ENCODE measurements at places on chromosomes 16 and 17.
A peak's percentile ranks its signal among the peaks of the same experiment; 100 is the strongest.

- DNase-seq = no peak
Observed at GRCh38 chr17:43126911-43127290, 1.7 kb upstream of the BRCA1 start.

GRCh38 chr16:4666537-4667202 lies 26.7 kb upstream of the NUDT16L1 start:
- DNase-seq = no peak

DNA sequence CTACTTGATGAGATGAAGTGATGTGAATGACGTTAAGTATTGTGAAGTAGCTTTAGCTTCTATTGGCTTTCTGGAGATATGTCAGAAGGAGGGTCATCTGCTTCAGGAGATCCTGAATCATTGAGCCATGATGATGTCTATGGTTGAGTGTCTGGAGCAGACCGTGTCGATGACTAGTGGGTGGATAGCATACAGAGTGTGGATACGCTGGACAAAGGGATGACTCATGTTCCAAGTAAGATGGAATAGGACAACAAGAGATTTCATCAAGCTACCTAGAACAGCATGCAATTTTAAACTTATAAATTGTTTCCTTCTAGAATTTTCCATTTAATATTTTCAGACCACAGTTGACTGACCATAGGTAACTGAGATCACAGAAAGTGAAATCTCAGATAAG lies 116.1 kb upstream of the RBBP6 start:
- DNase-seq = no peak

DNA sequence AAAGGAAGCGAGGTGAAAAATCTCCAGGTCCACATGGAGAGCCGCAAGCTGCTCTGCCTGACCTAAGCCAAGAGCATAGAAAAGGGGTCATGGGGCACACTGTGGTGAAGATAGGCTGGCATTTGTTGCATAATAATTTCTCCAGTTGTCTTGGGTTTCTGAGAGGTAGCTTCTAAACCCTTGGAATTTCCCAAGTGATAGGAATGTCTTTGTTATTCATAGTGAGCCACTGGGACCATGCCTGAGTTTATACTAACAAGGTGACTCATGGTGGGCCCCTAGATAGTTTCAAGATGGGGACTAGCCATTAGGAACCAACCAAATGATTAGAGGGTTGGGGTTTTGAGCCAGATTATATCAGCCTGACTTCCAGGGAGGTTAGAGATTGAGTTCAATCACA lies 25.6 kb downstream of the SOST start:
- peak; percentile 91 for DNase-seq

DNA sequence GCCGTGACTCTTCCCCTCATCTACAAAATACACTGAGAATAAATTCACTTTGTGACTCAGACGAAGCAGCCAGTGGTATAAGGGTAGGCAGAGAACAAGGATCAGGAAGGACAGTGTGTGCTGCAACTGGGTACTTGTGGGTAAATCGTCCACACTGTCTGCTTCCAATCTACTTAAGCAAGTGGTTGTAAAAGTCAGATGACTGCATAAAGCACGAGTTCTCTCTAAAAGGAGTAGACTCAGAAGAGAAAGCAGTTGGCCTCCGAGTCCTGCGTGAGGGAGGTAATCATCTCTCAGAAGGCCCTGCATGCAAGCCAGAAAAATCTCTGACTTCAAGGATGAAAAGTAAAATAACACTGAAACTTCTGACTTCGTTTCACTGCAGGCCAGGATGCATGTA lies 43.1 kb downstream of the ANKFY1 start:
- DNase-seq = no peak

DNA sequence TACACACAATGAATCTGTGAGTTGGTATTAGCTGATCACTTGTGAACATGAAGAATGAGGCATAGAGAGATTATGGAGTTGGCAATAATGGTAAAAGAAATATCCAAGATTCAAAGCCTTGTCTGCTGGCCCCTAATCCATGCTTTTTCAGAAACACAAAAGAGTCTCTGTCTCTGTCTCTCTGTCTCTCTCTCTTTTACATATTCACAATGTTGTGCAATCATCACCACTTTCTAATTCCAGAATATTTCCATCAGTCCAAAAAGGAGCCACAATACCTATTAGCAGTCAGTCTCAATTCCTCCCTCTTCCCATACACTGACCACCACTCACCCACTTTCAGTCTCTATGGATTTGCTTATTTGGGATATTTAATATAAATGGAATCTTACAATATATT lies 370.1 kb upstream of the CDH8 start:
- DNase-seq = no peak

DNA sequence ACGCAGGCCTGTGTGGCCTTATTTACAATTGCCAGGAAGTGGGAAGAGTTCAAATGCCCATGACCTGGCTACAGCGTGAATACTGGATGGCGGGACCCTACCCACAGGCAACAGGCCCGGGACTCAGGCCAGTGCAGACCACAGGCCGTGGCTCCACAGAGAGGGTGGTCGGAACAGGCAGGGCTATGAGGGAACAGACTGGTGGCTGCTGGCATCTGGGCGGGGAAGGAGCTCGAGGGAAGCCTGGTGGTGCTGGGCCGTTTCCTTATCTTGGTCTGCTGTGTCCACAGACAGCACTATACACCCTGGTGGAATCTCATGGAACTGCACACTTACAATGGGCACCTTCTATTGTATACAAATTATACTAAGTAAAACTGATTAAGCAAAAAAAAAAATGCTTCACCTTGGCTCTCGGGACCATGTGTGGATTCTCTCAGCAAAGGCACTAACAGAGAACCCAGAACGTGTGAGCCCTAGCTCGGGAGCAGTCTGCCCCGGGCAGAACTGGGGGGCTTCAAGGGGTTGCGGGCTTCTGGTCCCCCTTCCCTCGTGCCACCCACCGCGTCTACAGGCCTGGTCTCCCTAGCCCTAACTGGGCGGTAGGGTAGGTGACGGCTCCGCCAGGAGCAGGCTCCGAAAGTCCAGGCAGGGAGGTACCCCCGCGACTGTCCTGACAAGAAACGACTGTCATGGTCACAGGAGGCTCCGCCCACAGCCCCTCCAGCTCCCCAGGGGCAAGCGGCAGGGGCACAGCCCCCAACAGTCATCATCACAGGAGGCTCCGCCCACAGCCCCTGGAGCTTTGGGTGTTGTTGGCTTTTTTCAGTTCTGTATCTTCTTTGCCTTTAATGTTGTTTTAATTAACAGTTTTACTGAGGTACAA lies 21.8 kb downstream of the CEP131 start:
- DNase-seq = peak; percentile 63

- peak; percentile 65 for DNase-seq
Observed at GRCh38 chr16:27762441-27762840, 212.5 kb downstream of the KATNIP start.

- no peak for DNase-seq
Observed at GRCh38 chr17:4505187-4505586, 6.5 kb downstream of the SPNS2 start.

DNA sequence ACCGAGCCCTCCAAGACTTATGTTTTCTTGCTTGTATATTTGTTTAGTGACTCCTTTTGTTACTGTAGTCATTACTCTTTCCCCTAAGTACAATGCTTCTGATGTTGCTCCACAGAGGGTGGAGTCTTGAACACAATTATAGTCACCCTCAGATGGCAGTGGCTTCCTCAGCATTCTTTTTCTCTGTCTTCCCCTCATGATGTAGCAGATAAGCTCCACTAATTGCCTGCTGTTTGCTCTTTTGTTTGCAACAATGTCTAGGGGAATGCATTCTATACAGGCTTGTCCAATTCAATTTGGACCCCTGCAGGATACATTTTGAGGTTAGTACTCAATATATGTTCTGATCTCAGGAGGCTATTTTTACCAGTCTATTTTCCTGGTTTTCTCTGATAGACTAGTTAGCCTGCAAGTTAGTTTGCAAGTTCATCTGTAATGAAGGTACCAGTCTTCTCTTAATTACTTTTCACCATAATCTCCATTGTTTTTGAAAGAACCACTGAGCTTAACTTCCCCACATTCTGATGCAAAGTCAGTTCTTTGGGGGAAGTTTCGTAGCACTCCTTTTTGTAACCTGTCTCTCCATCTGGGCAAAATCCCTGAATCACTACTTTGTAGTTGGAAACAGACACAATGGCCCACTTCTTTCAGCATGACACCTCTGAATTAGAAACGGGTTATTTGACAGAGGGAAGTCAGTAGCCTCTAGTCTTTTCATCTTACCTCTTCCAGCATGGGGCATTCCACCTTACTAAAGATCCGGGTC lies 1509.2 kb downstream of the CDH11 start:
- no peak for DNase-seq

- no peak for DNase-seq
Observed at GRCh38 chr16:57204675-57205074, 18.5 kb downstream of the RSPRY1 start.

GRCh38 chr17:1515640-1516387 lies 598 bp downstream of the INPP5K start:
- DNase-seq = peak; percentile 81

DNA sequence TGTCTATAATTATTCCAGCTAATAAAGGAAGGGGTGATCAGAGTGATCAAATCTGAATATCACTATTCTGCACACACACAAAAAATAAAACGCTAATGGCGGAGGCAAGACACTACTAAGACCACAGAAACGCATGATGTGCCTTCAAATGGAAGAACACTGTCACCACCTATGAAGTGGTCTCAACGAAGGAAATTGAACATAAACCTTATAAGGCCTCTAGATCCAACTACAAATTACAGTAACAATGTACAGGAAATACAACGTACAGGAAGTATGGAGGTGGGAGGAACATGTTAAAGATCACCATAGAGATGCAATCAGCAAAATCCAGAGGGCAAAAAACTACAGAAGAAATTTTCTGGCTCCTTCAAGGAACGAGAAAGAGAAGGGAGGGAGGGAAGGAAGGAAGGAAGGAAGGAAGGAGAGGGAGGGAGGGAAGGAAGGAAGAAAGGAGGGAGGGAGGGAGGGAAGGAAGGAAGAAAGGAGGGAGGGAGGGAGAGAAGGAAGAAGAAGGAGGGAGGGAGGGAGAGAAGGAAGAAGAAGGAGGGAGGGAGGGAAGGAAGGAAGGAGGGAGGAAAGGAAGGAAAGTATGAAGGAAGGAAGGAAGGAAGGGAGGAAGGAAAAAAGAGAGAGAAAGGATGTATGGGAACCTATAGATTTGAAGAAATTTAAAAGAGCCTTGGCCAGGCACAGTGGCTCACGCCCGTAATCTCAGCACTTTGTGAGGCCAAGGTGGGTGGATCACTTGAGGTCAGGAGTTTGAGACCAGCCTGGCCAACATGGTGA lies 3.1 kb upstream of the SGCA start:
- DNase-seq = no peak

GRCh38 chr16:49583911-49584310 lies 210.3 kb downstream of the C16orf78 start:
- peak; percentile 0 for DNase-seq

DNA sequence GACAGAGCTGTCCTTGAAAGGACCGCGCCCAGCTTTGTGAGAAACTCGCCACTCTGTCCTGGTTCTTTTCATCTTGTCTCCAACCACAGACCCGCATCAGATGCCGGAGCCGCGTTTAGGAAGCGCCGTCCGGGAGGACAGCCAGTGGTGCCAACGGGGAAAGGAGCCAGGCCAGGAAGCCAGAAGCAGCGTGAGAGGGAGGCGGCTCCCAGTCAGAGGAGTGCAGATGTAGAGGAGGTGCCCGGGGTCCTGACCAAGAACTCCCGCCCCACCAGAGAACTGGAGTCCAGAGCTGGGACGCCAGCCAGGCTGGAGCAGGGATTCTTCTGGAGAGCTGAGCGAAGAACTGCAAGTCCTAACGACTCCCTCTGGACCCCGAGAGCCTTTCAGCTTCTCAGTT lies 49.3 kb upstream of the TNRC6C start:
- no peak for DNase-seq

DNA sequence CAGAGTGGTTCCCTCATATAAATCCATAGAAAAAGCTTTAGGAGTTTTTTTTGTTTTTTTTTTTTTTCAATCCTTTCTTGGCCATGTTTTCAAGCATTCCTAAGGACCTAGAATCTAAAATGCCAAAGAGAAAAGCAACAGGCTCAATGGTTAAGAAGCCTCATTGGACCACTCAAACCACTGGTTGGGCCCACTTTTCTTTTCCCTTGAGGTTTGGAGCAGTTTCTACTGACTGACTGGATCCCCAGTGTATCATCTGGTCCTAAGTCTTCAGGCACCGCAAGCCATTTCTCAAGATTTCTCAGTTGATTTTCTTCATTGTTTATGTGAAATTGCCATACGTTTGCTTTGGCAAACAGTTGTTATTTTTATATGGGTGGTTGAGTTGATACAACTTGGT lies 14.4 kb downstream of the METTL9 start:
- no peak for DNase-seq

DNA sequence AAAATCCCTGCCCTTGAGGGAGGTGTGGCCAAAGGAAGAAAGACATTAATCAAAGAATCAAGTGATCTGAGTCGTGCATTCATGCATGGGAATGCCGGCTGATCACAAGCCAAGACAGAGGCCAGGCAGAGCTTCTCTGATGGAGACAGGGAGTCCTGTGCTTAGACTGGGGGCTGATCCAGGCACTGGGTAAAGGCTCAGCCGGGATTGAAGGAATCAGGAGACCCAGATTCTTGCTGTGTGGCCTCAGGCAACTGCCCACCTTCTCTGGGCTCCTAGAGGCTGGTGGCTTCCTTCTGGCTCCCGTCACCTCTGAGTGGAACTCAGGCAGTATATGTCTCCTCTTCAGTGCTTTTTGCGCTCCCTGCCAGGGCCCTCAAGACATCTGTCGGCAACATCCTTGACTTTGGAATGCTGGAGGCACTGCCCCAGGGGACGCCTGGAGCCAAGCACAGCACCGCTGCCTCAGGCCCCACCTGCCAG lies 17.7 kb downstream of the RAI1 start:
- DNase-seq = peak; percentile 75

GRCh38 chr17:12691173-12691572 lies 25.5 kb downstream of the MYOCD start:
- no peak for DNase-seq

GRCh38 chr17:81396722-81397313 lies 1.6 kb downstream of the BAHCC1 start:
- peak; percentile 42 for DNase-seq

DNA sequence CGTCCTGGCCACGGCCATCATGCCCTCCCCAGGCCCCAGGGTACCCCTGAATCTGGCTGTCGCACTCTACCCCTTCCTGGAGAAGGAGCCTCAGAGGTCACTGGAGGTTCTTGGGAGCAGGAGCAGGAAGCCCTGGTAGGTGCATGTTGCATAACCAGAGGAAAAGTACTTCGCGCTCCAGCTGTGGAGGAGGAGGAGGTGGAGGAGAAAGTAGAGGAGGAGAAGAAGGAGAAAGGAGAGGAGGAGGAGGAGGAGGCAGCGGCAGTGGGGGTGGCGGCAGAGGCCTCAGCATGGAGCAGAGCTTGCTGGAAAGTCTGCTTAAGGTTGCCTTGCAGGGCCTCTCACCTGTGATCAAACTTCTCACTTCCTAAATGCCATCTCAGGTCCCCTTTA lies 61.8 kb downstream of the BAIAP2 start:
- DNase-seq = peak; percentile 13
